ENCODE measurements at places on chromosomes 1 and 21. TPM values are rescaled to one million over a fixed set of nuclear protein-coding genes. Genes with fewer than 3 reads are reported as not detected.

PADI1 gene
- total RNA-seq: not detected

SYT14 gene
- total RNA-seq: not detected

TMEM51 gene
- not detected for total RNA-seq

GRCh38 chr1:169072945-169073725 lies 33.4 kb upstream of the ATP1B1 start:
- no peak for DNase-seq

- no peak for DNase-seq
Measured at GRCh38 chr1:19322481-19322880, 10.4 kb downstream of the SLC66A1 start.

DNA sequence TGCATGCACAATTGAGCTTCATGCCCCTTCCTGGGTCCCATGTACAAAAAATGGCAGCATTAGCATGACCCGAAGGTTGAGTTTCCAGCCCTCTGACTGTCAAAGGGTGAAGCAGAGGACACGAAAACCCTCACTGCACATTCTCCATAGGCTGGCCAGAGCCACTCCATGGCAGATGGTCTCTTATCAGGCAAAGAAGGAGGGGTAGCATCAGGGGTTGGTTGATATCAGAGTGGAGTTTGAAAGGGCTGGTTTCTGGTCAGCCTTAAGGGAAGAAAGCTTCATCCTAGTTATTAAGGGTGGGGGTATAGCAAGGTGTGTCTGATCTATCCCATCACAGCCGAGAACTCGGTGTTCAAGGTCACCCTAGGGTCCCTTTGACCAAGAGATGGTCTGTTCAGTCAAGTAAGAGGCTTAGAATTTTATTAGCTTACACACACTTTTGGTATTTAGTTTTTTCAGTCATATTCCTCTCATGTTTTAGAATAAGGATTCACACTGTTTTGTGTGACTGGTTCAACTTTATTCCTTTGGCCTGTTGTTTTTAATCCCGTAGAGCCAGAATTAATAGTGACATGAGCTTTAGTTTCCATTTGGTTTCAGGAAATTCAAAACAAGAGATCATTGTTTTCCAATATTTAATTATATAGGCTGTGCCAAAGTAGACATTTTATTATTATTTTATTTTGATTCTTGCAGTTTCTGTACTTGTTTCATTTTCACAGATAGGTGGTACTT lies 199.9 kb upstream of the FMN2 start:
- no peak for DNase-seq

- DNase-seq: no peak
Measured at GRCh38 chr1:58978096-58978495, 194.2 kb upstream of the JUN start.

GRCh38 chr21:32253215-32253641 lies 25.6 kb downstream of the MIS18A start:
- DNase-seq: no peak

DNA sequence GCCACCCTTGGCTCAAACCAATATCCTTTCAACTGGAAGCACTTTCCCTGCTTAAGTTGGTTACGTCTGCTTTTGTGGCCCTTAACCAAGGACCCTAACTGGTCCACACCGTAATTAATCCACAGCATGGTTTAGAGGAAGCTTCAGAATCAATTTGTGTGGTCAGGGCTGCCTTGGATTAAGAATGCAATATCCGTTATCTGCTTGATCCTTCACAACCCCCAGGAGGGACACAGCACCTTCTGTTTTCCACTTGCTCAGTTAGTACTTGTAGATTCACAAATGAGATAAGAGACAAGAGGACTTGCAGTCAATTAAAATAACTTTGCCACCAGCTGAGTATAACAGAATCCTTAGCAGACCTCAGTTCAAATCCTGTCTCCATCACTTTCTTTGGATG lies 56.9 kb upstream of the LRP8 start:
- DNase-seq: no peak

DNA sequence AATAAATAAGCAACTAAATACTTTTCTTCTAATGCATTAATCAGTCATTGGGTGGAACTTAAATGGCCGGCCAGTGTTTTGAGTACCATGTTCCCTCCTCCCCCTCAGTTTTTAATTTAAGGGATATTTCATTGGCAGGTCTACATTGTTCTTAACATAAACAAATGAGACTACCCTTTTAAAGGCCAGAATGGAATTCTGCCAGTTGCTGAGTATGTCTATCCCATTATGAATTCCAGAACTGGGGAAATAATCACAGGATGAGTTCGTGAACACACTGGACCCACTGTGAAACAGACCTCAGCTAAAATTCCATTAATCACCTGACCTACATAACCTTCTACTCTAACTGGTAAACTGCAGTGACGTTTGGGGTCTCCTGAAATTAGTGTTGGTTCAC lies 305.5 kb upstream of the PKN2 start:
- DNase-seq: no peak

GRCh38 chr1:230208619-230209261 lies 141.7 kb downstream of the GALNT2 start:
- peak; percentile 61 for DNase-seq

GRCh38 chr1:53715478-53715877 lies 23.5 kb downstream of the GLIS1 start:
- peak; percentile 14 for DNase-seq

GRCh38 chr21:26892151-26892550 lies 46.9 kb upstream of the ADAMTS1 start:
- DNase-seq: no peak
